Progenitor cell of endocrine pancreas (in vitro differentiated cells): ENCODE measurements at places on chromosomes 11 and 22.

GRCh38 chr11:93131709-93132108 is 66.1 kb downstream of the SLC36A4 start:
- DNase-seq: no peak

- DNase-seq: no peak
Measured at GRCh38 chr11:10164621-10165020, 129.4 kb downstream of the SBF2 start.

GRCh38 chr22:20858615-20859416 is at the start of the genes PI4KA and SNAP29:
PI4KA (minus strand) TSS chr22:20858811; CDS start chr22:20858725, 86 bp downstream.
SNAP29 (plus strand) TSS chr22:20859007; CDS start chr22:20859111, 104 bp downstream.
- peak; percentile 97 for DNase-seq

GRCh38 chr11:15852179-15852578 is 504.2 kb downstream of the SOX6 start:
- DNase-seq: no peak

DNA sequence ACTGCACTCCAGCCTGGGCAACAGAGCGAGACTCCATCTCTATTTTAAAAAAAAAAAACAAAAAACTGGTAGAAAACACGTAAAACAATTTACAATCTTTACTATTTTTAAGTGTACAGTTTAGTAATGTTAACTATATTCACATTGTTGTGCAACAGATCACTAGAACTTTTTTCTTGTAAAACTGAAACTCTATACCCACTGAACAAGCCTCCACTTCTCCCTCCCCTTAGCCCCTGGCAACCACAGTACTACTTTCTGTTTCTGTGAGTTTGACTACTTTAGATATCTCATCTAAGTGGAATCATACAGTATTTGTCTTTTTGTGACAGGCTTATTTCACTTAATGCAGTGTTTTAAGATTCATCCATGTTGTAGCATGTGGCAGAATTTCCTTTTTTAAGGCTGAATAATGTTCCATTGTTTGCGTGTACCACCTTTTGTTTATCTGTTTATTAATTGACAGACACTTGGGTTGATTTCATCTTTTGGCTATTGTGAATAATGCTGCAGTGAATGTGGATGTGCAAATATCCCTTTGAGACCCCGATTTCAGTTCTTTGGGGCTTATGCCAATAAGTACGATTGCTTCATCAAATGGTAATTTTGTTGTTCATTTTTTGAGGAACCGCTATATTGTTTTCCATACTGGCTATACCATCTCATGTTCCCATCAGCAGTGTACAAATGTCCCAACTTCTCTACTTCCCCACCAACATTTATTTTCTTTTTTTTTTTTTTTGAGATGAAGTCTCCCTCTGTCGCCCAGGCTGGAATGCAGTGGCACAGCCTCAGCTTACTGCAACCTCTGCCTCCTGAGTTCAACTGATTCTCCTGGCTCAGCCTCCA is 11.0 kb downstream of the DDB2 start:
- DNase-seq: no peak

- peak; percentile 84 for DNase-seq
Measured at GRCh38 chr11:12288212-12288930, 89.0 kb upstream of the PARVA start.

DNA sequence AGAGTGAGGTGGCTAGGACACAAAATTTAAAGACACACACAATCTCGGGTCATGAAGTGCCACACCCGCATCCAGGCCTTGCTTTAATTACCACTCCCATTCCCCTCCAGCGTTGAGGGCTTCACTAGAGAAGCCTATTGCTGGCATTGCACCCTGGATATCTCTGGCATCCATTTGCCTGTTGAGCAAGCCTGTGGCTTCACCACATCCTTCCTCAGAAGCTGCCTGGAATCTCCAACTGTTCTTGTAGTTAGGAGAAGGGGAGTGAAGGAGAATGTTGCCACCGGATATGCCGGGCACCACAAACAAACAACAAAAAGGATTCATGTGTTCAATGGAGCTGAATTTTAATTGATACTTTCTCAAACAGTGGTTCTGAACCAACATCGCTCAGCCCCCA is 34.4 kb upstream of the RCN1 start:
- DNase-seq: no peak

GRCh38 chr22:44392446-44392921 is 79.7 kb upstream of the SHISAL1 start:
- no peak for DNase-seq

- no peak for DNase-seq
Measured at GRCh38 chr22:46111645-46112306, 38.5 kb upstream of the PPARA start.

DNA sequence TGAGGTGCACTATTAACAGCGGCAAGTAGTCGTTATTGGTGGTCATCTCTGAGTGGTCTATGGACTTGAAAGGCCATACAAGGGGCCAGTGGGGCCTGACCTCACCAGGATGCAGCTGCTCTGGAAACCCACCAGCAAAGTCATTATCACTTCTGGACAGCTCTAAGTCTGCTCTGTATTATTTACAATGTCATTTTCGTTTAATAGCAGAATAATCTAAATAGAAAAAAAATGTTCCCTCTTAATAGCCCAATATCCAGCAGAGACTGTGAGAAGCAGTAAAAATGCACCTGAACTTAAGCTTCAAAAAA is 85.0 kb upstream of the EED start:
- DNase-seq: no peak

GRCh38 chr11:110858547-110858921 is 146.3 kb upstream of the ARHGAP20 start:
- DNase-seq: no peak

GRCh38 chr22:37267661-37268413 is 14.5 kb upstream of the CYTH4 start:
- DNase-seq: no peak

- DNase-seq: no peak
Measured at GRCh38 chr11:63142459-63142858, 1.6 kb downstream of the SLC22A24 start.

- DNase-seq: no peak
Measured at GRCh38 chr11:38252620-38253019, 1654.6 kb upstream of the RAG2 start.

GRCh38 chr11:35265755-35266454 is 126.9 kb downstream of the CD44 start:
- no peak for DNase-seq

GRCh38 chr22:49979587-49980264 is 19.2 kb downstream of the PIM3 start:
- peak; percentile 20 for DNase-seq

DNA sequence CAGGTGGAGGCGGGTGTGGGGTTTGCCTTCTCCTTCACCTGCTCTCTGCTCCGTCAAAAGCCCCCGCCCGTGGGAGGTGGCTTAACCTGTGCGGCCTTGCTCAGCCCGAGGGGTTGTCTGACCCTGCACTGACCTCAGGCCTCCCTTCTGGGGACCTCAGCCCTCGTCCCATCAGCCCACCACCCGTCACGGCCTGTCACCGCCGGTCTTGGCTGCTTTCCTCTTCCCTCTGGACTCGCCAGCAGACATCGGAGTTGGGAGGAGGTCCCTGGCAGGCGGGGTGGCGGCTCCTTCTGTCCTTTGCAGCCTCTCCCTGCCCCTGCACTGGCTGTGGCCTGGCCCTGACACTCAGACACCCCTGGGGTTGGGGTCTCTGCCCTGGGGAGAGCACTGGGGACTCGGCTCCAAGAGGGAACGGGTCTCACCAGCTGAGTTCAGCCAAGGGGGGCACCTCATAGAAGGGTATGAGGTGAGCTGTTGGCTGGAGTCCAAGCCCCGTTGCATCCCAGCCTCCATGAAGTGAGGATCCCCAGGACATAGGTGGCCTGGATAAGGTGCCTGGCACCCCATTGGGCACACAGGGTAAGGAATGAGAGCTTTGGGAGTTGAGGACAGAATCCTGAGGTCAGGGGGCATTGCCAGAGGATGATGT is 999.6 kb downstream of the BRD1 start:
- DNase-seq: no peak

- no peak for DNase-seq
Measured at GRCh38 chr22:24009227-24010017, 1.7 kb upstream of the CABIN1 start.

DNA sequence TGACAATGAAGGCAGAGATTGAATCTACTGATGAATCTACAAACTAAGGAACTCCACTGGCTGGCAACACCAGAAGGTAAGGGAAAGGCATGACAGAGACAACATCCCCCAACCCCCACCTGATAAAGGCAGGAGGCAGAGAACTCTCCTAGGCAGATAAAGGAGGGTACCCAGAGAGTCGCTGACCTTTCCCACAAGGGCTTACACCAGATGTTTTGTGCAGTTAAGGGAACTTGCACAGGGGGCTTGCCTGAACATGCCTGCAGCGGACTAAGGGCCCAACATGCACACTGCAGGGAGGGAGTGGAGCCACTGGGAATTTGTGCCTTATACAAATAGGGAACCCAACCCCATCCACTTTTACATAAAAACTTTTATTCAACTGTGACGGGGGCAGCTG is 1996.9 kb upstream of the RAG2 start:
- DNase-seq: no peak

DNA sequence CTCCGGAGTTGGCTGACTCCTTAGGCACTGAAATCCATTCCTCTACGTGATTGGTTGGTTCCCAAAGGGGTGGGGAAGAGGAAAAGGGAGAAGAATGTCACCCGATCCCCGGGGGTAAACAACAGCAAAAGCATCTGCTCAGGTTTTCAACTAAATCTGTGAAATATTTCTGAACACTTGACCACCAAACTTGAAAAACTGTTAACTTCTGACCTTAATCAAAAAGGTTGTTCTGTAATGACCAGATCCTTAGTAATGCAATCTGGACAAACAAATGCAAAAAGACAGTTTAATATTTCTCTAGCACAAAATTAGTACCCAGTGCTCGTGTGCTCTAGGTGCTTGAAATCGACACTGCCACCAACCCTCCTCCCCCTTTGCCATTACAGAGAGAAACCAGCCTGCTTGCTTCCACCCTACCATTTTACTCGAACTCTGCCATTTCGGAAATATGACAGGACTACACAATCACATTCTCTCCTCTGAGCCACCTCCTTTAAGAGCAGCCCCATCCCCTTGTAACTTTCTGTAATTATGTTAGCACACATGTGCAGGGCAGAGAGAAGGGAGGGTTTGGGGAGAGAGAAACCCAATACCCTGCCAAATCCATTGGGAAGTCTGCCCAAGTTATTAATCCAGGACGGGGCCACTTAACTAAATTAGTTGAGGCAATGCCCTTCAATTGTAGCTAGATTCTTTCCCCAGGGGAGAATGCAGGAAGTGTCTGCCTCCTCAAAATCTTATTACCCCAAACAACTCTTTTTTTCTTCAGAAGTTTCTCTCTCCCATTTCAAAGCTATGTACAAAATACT is 113.8 kb downstream of the RBFOX2 start:
- DNase-seq: peak; percentile 50

DNA sequence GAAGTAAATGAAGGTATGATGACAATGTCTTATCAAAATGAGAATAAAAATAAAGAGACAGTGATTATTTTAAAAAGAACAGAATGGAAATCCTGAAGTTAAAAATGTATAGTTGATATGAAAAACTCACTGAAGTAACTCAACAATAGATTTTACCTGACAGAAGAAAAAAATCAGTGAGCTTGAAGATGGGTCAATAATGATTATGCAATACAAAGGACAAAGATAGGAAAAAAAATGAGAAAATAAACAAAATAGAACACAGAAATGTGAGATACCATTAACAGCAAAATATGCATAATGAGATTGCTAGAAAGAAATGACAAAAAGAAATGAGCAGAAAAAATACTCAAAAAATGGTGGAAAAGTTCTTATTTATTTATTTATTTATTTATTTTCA is 19.1 kb upstream of the APLNR start:
- DNase-seq: no peak

- no peak for DNase-seq
Measured at GRCh38 chr22:38412435-38413084, 42.4 kb downstream of the KCNJ4 start.

GRCh38 chr22:33296941-33297340 is 238.8 kb upstream of the SYN3 start:
- DNase-seq: no peak

DNA sequence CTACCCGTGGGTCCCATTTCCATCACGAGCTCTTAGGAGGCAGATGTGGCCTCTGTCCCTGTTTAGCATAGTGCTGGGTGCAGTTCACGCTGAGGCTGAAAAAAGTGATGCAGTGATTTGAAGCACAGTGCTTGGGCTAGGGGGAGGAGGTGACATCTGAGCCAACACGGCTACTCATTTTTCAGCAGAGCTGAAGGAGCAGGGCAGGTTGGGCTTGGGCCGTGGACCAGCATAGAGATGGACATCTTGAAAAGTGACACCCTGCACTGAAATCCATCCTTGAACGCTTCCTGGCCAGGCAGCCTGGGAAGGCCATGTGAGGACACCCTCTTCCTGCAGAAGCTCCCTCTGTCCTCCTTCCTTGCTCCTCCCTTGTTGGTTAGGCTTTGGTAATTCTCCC is 66.4 kb downstream of the ADAMTS15 start:
- no peak for DNase-seq

DNA sequence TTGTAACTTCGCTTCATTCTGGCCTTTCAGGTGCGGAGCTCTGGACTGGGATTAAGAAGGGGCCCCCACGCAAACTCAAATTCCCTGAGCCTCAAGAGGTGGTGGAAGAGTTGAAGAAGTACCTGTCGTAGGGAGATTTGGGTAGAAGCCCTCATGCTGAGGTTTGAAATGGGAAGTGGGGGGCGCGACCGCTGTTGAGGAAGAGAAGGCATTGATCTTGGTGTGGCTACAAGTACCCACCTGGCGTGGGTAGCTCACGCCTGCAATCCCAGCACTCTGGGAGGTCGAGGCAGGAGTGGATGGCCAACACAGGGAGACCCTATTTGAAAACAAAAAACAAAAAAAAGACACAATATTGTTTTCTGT is 779 bp downstream of the SELENOH start:
- DNase-seq: no peak

DNA sequence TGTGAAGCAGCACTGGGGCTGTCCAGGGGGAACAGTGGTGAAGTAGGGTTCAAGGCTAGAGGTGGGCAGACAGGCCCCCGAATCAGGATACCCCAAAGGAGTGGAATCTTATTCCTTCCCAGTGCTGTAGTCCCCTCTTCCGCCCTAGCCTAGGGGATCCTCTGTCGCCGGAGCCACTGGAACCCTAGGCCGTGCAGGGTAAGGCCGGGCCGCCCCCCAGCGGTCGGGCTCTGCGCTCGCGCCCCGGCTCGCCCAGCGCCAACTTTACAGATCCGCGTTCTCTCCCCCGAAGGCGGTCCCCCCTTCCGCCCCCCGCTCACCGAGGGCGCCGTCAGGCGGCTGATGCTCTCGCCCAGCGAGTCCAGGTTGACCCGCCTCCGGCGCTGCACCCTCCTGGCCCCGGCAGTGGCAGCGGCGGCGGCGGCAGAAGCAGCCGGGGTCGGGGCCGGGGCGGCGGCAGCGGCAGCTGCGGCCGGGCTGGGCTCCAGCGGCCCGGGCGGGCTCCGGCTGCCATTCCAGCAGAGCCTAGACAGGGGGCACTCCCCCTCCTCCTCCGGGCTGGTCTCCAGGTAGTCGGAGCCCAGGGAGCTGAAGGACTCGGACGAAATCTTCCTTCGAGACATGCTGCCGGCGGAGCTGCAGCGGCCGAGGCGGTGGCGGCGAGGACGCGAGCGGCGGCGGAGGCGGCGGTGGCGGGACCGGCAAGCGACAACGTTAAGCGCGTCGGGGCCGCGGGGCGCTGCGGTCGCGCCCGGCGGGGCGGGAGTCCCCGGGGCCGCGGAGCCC is 650 bp downstream of the GUCY1A2 start:
- DNase-seq: peak; percentile 69

GRCh38 chr11:80837051-80837450 is 1396.2 kb upstream of the TENM4 start:
- DNase-seq: no peak
